ENCODE measurements at places on chromosomes 6 and 20.

- peak; percentile 62 for DNase-seq
Measured at GRCh38 chr20:10731190-10731965, 57.6 kb upstream of the JAG1 start.

- DNase-seq = no peak
Measured at GRCh38 chr6:32173051-32173727, 2.7 kb downstream of the AGPAT1 start.

GRCh38 chr6:159431750-159432149 lies 261.3 kb downstream of the SOD2 start:
- no peak for DNase-seq

DNA sequence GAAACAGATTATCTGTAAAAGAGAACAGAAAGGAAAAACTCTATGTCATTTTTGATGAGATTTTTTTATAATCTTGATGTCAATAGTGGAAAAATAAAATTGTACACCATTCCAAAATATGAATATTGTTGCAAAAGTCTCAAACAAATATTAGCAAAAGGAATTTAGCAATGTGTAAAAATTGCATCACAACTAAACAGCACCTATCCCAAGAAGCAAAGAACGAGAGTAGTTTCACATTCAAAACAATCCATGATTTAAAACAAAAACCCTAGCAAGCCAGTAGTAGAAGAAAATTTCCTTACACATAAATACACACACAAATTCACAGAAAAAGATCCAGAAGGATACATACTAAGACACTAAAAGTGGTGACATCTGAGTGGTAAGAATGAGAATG lies 38.4 kb downstream of the LCA5 start:
- no peak for DNase-seq

Data from A172 (cell line).